Thyroid gland (tissue), 4 donors: ENCODE measurements at places on chromosomes 13 and 19.

DNA sequence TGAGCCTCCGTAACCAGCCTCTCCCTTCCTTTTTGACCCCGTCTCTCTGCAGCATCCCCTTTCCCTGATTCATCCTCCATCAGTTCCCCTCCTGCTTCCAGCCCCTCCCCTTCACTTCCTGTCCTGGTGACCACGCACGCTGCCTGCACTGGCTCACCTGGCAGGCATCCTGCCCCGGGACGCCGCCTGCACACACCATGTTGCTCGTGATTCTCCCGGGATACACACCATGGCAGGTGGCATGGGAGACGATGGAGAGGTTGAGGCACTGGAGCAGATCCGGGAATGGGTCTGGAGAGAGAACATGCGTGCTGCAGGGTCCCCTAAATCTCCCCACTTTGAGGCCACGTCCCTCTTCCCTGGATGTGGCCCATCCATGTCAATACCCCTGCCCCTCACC, 4.2 kb downstream of the KLK12 start:
- DNase-seq = no peak

DNA sequence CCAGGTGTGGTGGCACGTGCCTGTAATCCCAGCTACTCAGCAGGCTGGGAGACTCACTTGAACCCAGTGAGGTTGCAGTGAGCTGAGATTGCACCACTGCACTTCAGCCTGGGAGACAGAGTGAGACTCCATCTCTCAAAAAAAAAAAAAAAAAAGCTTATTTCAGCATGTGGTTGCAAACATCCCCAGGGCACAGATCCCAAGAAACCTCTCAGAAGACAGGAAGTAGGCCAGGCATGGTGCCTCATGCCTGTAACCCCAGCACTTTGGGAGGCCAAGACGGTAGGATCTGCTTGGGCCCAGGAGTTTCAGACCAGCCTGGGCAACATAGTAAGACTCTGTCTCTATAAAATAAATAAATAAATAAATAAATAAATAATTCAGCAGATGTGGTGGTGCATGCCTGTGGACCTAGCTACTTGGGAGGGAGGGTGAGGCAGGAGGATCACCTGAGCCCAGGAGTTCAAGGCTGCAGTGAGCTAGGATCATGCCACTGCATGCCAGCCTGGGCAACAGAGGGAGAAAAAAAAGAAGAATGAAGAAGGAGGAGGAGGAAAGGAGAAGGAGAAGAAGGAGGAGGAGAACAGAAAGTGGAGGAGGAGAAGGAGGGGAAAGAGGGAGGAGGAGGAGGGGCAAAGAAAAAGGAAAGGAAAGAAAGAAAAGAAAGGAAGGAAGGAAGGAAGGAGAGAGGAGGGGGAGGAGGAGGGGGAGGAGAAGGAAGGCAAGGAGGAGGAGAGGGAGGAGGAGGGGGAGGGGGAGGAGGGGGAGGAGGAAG, 4.3 kb upstream of the LRRC8E start:
- no peak for DNase-seq

GRCh38 chr19:5893907-5894703, 9.5 kb downstream of the NDUFA11 start:
- DNase-seq = peak; percentile 53

GRCh38 chr13:38879278-38879677, 111.4 kb downstream of the STOML3 start:
- DNase-seq = no peak

DNA sequence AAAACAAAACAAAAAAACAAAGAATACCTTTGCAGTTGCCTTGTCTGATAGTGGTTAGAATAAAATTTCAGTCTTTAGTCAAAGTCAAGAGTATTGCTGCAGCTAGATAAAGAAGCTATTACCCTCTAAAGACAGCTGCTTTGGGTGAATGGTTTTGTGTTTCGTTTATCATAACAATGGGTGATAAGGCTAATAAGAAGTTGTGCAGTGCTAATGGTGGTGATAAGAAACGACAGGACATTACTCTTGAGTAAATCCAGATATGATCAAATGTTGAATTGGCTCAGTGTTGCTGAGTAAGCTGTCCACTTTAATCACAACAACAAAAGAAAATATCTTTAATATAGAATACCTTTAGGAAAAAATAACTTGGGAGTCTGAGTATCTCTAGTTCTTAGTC, 1825.3 kb downstream of the SLITRK5 start:
- DNase-seq = no peak

DNA sequence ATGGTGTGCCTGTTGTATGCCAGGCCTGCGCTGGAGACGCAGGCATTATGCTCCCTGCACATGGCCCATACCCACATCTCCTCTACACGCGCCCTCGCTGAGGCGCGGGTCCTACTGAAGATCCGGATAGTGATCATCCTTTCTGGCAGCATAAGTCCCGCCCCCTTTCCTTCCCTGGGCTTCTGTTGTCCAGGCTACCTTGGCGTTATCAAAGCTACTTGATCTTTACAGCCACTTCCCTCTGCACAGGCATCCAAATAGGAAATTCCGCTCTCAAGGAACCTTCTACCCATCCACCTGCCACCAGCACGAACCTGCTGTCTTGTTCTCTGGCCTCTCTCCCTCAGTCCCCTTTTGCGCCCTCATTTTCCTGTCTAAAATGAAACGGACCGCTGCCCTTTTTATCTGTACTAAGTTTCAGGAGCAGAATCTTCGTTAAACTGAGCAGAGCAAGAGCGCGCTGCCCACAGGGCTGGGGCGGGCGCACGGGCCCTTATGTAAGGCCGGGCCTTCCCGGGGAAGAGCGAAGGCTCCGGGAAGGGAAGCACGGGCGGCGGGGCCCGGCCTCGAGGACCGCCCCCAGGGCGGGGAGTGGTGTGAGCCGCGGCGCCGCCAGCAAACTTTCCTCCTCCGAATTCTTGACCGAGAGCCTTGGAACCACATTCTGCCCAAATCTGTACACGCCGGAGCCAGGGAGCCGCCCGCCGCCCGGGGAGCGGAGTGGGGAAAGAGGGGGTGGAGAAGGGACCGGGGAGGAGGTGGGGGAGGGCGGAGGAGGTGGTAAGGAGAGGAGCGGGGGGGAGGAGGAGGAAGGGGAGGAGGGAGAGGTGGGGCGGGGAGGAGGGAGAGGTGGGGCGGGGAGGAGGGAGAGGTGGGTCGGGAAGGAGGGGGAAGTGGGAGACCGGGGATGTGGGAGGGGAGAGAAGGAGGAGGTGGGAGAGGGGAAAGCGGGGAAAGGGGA, 920 bp upstream of the UBE2L5 start:
- DNase-seq = peak; percentile 84

DNA sequence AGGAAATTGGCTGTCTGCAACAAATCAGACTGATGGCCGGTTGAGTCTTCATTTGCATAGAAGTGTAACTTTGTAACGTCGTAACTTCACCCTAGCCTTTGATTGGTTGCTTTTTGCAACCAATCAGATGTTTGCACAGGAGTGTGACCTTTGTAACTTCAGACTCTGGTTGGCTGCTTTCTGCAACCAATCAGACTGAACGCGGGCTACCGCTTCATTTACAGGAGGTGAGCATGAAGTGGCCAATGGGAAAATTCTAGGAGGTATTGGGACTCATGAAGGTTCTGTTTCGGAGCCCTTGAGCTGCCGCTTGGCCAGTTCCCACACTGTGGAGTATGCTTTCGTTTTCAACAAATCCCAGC, 441 bp upstream of the ZNF559 start:
- DNase-seq = peak; percentile 62

DNA sequence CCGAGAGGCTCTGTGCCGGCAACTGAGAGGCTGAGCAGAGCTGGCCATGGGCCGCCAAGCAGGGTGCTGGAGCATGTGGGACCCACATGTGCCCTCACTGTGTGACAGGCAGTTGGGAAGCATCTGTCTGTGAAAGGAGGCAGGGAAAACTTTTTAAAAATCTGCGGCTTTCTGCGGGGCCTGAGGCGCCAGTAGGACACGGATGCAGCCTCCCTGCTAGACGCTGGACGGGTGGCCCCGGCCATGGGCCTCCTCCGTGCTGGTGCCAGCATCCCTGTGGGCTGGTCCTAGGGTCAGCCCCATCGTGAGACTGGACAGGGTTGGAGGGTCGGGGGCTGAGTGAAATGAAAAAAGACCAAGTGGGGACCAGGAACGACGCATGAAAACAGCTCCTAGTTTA, 20.9 kb upstream of the DCUN1D2 start:
- DNase-seq = no peak

DNA sequence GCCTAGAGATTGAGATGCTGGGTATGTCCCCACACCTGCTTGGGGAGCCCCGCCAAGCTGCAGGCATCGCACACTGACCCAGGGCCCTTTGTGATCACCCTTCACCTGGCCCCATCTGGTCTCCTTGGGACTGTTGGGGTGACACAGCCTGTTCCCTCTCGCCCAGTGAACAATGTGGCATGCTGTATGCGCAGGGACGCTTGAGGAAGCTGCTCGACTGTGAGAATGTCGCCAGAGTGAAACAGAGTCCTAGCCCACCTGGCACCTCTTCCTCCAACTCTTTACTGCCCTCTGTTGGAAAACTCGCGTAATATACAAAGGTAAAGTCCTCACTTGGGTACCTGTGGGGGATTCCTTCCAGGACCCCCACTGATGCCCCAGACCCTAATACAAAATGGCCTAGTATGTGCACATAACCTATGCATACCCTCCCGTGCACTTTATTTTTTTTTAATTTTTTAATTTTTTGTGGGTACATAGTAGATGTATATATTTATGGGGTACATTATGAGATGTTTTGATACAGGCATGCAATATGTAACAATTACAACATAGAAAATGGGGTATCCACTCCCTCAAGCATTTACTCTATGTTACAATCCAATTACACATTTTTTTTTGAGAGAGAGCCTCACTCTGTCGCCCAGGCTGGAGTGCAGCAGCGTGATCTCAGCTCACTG, 9.0 kb downstream of the BLOC1S3 start:
- DNase-seq = peak; percentile 34

DNA sequence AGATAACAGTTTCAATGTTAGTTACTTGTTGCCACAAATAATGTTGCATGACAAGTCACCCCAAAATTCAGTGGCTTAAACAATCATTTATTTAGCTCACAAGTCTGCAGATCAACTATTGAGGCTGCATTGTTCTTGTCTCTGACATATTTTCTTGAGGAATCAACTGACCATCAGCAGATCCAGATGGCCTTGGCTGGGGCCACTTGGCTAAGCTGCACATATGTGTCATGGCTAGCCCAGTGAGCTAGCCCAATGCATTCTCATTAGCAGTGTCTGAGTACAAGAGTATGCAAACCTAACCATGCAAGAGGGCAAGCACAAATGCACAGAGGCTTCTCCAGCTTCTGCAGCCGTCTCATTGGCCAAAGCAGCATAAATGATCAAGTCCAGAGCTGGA, 180.4 kb downstream of the DNAJC15 start:
- DNase-seq = no peak

GRCh38 chr13:106486287-106486686, 49.2 kb downstream of the EFNB2 start:
- no peak for DNase-seq

DNA sequence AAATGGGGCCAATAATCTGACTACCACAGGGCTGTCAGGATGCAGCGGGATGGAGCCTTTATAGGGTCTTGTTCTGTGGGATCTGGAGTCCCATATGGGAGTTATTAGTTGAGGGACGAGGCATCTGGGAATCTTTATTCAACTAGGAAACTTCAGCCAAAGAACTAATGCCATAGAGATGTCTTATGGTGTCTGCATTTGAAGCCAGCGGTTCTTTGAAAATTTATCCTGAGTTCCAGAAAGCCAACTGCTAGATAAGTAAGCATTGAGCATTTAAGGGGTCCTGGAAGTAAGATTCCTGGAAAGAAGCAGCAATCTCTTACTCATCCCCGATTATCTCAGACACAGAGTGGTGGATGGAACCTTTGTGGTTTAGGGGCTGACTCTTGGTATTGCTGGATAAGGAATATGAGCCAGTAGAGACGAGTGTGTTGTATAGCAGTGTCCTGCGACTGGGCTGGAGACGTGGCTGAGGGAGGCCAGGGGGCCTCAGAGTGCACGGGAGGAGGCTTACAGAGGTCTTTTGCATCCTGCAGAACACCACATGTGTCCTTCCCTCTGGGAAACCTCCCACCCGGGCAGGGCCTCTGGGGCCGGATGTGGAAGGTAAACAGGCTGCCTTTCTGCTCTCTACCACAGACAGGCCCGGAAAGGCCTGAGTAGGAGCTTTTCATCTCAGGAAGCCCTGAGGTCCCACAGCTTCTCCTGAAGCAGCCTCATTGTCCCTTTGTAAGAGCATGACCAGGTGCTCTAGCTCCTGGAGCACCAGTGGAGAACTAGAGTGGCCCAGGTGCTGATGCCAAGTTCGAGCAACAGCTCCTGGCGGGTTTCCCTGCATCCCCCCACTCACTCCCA, 28.8 kb downstream of the ACTN4 start:
- no peak for DNase-seq

DNA sequence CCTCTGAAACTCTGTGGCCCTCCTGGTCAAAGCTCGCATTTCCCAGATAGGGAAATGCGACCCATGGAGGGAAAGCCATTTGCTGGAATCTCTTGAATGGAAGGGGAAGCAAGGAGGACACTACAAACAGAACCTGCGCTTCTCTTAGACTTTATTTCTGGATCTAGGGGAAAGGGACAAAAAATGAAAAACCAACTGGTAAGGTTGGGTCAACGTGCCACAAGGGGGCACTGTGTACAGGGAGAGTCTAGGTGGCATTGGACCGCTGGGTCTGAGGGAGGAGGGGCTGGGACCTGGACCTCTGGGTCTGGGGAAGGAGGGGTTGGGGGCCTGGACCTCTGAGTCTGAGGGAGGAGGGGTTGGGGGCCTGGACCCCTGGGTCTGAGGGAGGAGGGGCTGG, 5.0 kb downstream of the KLK4 start:
- DNase-seq = peak; percentile 65

DNA sequence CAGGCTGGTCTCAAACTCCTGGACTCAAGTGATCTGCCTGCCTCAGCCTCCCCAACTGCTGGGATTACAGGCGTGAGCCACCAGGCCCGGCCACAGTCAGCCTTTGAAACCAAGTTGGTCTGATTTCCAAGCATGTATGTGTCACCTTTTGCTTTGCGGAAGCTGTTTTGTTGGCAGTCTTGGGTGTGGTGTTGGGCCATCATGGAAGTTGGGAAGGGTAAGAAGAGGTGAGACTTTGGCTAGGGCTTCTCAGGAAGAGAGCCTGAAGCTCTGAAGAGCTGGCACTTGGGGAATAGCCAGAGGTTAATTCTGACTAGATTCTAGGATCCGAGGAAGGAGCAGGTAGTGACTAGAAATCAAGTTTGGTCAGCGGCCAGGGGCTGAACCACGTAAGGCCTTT, 2.8 kb downstream of the RSPH6A start:
- DNase-seq = no peak

DNA sequence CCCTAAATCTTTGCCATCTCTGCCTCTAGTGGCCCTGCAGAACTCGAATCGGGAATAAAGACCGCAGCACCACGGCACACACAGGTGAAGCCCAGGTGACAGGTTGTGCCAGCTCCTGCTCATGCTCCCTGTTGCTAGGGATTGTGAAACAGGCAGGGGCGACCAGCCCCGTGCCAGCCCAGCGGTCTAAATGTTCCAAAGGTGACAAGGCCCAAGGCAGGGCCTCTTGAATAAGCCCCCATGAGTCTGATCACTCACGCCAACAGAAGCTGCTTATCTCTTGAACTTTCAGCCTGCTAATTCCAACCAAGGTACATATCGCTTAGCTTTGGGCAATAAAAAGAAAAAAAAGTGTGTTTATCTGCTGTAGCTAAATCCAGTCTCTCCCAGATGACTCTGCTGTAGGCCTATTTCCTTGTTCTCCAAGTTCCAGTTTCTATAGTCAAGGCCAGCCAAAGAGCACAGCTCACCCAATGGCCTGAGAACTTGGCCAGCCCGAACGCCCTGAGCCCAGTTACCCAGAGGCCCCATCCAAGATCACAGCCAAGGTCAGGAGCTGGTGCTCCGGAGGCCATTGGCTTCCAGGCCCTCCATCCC, 191.1 kb upstream of the GPR12 start:
- no peak for DNase-seq
